Stimulated activated CD4-positive, alpha-beta T cell treated with anti-CD3 and anti-CD28 coated beads, Interleukin-1b, Interleukin-23, amount 100 ng/mL, for 1 hour (primary cell): ENCODE measurements at places on chromosomes 2 and 18.

DNA sequence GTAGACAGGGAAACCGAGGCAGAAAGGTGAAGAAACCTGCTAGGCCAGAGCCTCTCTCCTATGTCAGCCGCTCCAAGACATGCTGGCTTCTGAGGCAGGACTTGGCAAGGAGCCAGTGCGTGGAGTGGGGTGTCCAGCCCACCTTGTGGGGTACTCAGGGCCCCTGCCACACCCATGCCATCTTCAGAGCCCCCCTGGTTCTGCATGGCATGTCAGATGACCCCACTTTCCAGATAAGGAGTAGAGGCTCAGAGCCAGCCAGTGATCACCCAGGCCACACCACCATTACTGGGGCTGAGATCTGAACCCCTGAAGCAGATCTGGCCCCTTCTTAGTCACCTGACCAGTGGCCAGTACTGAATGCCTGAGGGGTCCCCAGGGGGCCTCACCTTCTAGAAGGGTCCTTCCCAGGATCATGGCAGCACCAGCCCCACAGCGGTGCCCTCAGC is 14.7 kb downstream of the CROCC2 start:
- DNase-seq: no peak

- DNase-seq: no peak
Observed at GRCh38 chr2:231187736-231188505, 10.5 kb upstream of the ARMC9 start.

- peak; percentile 65 for DNase-seq
Observed at GRCh38 chr2:69893684-69894551, at the start of gene SNRNP27. SNRNP27 (plus strand) TSS chr2:69893956; CDS start chr2:69893985, 29 bp downstream.

DNA sequence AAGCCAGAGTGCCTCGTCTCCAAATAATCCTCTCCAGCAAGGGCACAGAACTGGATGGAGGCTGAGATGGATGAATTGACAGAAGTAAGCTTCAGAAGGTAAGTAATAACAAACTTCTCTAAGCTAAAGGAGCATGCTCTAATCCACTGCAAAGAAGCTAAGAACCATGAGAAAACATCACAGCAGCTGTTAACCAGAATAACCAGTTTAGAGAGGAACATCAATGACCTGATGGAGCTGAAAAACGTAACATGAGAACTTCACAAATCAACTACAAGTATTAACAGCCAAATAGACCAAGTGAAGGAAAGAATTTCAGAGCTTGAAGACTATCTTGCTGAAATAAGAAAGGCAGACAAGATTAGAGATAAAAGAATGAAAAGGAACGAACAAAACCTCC is 32.3 kb downstream of the WDPCP start:
- DNase-seq: no peak

DNA sequence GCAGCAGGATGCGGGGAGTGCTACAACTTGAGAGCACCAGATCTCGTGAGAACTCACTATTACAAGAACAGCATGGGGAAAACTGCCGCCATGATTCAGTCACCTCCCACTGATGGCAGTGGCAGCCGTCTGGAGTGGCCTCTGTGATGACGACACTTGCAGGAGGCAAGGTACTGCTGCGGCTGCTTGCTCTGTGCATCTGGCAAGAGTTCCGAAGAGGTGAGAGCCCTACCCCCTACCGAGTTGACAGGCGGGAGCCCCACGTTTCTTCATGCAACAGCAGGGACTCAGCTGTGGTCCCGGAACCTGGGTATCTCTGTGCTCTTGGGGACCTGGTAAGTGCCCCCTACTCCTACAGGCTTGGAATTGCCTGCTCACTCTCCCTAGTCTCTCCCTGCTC is 1672.7 kb upstream of the TMEFF2 start:
- no peak for DNase-seq

DNA sequence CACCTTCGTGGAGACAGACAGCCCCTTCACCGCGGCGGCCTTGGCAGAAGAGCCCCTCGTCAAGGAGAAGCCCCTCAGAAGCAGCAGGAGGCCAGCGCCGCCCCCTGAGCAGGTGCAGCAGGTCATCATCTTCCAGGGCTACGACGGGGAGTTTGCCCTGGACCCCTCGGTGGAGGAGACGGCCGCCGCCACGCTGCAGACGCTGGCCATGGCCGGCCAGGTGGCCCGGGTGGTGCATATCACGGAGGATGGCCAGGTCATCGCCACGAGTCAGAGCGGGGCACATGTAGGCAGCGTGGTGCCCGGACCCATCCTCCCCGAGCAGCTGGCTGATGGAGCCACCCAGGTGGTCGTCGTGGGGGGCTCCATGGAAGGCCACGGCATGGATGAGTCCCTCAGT is 145.7 kb downstream of the PTGR3 start:
- DNase-seq: no peak

DNA sequence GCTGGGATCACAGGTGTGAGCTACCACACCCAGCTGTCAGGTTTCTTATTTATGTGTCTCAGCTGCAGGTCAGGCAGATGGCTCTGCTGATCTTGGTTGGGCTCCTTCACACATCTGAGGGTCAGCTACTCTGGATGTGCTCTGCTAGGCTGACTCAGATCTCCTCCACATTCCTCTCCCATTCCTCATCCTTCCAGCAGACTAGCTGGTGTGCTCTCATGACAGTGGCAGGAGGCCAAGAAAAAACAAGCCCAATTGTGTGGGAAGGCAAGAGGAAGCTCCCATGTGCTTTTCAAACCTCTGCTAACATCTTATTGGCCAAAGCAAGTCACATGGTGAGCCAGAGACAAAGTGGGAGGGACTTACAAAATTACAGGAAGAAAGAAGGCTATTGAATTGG is 11.7 kb upstream of the MSH6 start:
- DNase-seq: no peak

GRCh38 chr2:46827274-46828134 is 88.1 kb downstream of the MCFD2 start:
- DNase-seq: no peak
